ENCODE measurements at places on chromosomes 11 and 22.

DNA sequence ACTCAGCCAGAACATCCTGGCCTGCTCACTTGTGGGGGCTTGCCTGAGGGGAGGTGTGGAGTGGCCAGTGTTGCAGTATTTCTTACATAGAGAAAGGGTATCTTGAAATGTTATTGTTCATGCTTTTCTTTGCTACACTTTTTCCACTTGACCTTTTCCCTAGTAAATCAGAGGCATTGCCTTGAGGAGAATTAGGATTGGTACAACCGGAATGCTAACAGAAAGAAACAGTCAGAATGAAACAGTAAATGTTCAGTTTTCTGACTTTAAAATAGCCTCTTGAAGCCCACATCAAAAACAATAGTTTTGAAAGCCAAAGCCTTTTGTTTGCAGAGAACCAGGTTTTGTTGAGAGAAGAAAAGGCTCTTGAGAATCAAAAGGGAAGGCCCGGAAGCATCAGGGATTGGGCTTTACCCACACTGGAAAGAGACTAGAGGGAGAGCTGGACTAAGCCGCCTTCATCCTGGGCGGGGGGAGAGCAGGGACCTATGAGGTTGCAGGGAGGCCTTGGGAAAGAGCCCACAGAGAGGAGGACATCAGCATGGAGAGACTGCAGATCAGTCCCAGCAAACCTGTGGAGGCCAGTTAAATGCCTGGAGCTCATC, 12.4 kb downstream of the ADM start:
- DNase-seq = no peak

DNA sequence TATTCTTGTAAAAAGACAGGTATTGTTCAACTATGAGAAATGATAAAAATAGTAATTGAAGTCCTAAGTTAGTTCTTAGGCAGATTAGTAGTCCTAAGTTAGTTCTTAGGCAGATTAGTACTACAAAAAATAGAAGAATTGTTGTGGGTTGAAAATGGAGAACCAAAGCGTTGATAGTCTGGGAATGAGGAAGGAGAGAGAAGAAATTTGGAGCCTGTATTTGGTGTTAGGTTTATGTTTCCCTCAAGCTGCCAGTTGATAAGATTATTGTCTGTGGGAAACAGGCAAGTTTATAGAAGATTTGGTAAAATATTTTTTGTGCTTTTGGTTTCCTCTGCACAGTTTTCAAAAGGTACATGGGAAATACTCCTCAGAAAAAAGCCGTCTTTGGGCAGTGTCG, 3.6 kb downstream of the BCO2 start:
- no peak for DNase-seq

DNA sequence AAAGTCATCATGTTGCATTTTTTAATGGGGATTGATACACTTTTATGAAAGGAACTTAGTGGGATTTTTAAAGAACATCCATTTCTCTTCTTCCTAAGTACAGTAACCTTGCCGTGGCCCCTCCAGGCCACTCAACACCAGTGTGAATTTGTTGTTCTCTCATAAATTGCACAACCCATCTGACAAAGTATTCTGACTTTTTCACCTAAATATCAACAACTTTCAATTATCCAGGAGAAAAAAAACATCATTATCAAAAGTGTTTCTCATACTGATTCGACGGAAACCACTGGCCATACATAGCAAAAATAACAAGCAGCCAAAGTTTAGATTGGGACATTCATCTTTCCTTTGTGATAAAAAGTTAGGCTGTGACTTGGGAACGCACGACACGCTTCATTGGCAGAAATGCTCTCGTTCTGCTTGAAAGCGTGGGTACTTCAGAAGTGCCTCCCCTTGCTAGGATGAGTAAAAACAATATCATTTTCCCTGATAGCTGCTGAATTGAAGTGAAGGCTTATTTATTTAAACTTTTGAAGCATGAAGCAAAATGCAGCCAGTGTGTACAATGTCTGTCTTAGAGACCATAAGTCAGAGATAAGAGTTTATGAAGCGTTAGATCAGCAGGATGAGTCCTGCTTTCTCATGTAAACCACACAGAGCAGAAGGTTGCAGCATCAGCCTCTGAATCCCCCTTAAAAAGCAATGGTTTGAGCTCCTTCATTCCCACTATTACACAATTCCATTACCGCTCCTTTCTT, 20.6 kb upstream of the EIF3M start:
- DNase-seq = no peak

DNA sequence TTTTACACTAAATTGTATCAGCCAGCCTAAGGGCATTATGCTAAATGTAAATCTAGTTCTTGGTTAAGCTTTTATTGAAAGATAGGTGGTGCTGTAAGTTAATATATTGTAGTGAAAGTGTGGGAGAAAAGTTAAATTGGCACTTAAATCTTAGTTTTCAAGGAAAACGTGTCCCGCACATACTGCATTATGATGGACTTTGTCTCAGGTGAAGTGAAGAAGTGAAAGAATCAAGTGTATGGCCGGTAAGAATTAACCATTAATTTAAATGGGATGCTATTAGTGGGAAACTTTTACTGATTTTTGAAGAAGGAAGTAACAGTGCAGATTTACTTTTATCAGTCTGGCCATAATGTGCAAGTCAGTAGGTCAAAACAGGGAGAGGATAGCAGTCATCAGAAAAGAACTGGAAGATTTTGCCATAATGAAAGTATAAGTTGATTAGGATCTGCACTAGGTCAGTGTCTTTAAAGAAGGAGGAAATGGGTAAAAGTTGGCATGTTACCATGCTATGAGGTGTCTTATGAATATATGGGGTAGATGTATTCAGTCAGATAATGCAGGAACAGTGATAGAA, 81.6 kb downstream of the PDHX start:
- no peak for DNase-seq

DNA sequence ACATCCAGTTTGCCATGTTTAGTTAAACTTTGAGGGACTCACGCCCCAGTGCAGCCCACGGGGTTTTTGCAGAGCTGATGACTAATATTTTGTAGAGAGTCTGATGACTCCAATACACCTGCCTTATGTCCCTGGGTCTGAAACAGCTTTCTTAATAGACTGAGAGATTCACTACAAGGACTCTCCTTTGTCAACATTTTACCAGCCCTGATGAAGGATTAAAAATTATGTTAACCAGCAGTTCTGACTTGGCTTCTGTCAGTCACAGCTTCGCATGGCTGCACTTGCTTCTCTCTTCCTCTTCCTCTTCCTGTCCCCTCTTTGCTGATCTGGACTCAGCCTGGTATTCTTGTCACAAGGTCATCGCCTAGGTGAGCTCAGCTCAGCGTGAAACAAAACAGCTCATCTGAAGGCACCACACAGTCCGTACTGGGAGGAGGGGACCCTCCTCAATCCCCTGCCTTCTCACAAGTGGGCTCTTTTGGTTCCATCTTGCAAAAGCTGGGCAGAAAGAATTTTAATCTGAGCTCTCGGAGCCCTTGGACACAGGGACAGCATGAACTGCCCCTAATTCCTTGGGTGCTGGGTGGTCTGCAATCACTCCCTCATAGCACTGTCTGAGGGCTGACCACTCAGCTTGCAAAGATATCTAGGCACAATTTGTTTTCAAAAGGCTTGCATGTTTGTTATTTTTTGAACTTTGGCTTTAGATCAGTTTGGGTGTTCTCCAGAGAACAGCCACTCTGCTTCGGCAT, 38.1 kb upstream of the POU2AF1 start:
- DNase-seq = no peak

DNA sequence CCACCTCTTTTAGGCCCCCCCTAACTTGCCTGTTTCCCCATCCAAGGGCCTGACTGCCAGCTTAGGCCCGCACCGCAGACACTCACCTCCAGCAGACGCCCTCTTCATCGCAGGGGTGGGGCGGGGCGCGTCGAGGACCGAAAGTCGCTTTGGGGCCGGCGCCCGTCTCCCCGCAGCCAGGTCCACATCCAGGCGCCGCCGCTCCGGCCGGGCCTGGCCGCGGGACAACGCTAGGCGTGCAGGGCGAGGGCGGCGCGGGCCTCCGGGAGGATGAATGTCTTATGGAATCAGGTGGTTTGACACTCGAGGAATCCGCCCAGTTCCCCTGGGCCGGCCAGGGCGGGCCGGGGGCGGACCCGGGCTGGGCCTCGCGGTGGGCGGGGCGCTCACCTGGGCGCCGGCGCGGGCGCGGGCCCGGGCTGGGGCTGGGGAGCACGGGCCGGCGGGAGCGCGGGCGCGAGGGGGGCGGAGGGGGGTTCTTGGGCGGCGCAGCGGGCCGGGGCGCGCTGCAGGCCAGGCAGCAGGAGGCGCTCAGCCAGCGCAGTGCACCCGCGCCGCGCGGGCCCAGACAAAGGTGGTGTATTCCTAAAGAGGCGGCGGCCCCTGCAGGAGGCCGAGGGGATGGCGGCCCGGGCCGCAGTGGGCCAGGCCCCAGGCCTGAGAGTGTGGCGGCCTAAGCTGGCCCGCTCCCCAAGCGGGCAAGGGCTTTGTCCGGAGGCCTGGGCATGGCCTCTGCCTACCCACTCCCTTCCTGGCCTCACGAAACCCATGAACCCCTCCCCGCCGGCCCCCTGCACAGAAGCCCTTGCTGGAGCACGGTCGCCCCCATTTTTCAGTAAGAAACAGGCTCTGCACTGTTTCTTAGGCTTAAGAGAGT, 177.6 kb downstream of the IGLL1 start:
- no peak for DNase-seq

GRCh38 chr11:8070417-8071115, 10.4 kb upstream of the TUB start:
- no peak for DNase-seq

- no peak for DNase-seq
These were observed 11.0 kb downstream of the MRGPRG start for GRCh38 chr11:3207526-3208189.

DNA sequence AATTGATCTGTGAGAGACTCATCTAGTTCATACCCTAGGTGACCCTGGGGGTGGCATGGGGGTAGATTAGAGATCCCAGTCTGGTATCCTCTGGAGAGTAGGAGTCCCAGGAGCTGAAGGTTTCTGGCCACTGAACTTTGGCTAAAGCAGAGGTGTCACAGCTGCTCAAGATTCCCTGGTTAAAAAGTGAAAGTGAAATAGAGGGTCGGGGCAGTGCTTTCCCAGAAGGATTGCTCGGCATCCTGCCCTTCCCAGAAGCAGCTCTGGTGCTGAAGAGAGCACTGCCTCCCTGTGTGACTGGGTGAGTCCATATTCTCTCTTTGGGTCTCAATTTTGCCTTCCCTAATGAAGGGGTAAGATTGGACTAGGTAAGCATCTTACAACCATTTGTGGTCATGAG, 653 bp downstream of the IL18BP start:
- DNase-seq = no peak

DNA sequence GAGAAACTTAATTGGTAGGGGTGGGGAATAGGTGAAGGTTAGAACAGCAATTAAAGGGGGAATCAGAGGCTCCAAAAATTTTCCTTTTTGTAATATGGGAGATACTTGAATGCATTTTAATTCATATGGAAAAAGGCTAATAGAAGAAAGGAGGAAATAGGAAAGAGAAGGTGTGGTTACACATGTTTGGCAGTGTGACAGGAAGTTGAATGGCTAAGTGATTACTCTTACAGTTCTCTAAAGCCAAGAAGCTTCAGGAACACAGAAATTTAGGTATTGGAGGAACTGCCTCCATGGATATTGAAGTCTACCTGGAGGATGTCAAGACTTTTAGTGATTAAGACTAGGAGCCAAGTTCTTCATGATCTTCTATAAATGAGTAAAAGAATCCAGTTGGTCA, 6.3 kb downstream of the NXPE2 start:
- DNase-seq = no peak

- no peak for DNase-seq
These were observed 8.4 kb downstream of the FAM118A start for GRCh38 chr22:45318168-45318557.

- no peak for DNase-seq
These were observed 33.3 kb upstream of the NNMT start for GRCh38 chr11:114262681-114263512.

DNA sequence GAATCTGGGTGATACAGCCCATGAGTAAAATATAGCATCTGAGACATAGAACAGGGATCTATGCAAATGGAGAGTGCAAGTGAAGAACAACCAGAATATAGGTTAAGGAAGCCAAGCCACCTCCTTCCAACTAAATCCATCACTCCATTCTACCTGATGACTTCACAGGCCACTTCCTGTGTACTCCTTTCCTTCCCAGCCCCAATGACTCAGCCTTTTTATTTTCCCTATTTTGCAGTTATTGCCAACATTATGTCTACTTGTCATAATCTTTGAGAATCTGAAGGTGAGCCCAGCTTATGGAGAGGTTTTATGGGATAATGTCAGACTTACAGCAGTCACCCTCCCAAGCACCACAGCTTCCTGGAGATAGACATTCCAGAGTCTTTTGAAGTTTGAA, 1.4 kb upstream of the OR52M1 start:
- no peak for DNase-seq

- DNase-seq = no peak
These were observed 18.5 kb downstream of the PTPRJ start for GRCh38 chr11:47998733-47999359.

DNA sequence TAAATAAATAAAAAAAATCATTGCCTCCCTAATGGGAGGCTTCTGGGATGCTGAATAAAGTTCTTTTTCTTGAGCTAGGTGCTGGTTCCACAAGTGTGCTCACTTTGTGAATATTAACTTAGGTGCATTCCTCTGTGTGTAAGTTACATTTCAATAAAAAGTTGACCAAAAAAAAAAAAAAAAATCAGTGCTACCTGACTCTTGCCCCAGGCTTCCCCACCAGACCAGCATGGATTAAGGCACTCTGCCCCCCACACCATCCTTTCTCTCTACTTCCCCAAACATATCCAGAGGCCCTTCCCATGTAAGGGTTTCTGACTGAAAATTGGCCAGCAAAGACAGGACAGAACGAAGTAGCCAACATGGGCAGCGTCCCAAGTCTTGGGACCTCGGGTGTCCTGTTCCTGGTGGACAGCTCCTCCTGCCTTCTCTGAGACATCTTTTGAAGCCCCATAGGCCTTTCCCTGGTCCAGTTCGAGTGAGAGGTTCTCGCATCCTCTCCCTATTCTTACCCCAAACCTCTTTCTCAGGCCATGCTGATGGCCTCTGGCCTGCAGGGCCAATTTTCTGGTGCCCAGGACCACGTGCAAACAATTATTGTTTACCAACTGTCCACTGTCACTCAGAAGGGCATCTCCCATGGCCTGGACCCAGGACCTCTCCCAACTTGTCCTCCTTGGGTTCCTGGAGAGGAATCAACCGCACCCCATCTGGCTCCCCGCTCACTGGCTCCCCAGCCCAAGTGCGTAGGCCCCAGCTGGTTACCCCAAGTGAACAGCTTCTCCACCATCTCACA, 14.9 kb upstream of the KCTD14 start:
- no peak for DNase-seq
